ENCODE measurements at places on chromosomes 1 and 21.

- DNase-seq, result no peak
Observed at GRCh38 chr1:161191971-161192370, 6.9 kb downstream of the ADAMTS4 start.

DNA sequence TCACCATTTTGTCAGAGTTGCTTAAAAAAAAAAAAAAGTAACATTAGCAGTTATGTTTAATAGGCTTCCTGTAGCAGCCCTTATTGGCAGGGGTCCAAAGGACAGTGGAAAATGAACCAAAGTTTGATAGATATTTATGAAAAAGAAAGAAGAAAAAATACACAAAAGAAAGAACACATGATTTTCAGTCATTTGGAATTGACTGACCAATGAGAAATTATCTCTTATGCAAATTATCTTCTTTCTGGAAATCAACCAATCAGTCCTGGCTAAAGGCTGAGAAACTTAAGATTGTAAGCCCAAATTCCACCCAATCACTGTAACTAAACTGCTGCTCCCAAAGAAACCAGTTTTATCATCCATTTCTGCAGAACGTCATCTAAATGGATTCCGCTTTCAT lies 282.4 kb downstream of the TM2D1 start:
- no peak for DNase-seq

DNA sequence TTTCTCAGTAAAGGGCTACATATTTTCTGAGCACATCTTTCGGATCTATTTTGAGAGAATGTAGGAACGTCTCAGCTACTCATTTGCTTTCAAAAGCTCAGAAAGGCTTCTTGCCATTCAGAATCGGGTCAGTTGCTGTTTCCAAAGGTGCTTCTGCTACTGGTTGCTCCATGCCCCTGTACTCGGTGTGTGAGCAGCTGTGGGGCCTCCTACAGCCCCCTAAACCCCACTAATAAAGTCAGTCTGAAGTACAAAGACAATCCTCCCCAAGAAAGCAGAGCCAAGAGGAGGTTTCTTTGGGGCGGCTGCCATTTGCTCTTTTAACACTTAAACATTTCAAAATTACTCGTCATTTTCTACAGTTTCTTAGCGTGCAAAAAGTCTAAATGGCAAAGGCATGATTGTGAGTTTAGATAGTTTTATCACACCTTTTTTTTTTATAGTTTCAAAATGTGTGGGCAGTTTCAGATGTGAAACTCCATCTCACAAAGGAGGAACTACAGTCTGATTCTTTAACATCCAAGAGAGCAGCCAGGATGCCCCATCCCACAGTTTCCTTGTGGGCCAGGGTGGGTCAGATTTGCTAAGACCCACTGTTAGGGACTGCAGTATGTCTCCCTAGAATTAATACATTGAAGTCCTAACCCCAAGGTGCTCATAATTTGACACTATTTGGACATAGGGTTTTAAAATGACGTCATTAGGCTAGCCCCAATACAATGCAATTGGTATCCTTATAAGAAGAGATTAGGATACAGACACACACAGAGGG lies 4.1 kb downstream of the RUNX1 start:
- DNase-seq, result no peak

DNA sequence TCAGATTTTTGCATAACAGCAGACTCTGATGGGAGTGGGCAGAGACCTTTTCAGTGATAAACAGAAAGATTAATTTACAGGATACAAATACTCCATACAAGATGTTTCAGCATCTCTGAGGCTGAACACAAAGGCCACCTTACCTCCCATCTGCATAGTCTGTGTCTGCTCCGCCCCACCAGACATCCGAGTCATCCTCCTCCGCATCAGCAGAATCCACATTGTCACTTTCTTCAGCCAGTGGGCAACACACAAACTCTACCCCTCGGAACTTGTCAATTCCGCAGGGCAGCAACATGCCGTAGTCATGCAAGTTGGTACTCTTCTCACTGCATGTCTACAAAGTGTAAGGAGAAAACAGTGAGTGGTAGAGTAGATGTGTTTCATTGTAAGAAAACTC lies 119.7 kb downstream of the APP start:
- DNase-seq, result no peak

DNA sequence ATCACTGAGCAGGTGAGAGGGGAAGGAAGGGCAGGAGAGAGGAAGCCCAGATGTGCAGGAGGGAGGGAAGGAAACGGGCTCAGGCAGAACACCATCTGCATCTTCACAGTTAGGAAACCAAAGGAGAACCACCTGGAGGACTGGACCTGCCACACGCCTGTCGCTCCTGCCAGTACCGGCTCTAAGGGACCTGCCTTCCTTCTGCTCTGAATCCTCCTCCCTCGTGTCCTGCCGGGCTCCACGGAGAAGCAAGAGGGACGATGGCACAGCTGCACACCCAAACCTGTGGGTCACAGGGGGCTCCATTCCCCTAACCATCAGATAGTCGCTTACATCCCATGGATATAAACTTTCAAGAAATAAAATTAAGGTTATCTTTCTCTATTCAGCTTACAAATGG lies 56.1 kb downstream of the TOR1AIP2 start:
- DNase-seq, result no peak

DNA sequence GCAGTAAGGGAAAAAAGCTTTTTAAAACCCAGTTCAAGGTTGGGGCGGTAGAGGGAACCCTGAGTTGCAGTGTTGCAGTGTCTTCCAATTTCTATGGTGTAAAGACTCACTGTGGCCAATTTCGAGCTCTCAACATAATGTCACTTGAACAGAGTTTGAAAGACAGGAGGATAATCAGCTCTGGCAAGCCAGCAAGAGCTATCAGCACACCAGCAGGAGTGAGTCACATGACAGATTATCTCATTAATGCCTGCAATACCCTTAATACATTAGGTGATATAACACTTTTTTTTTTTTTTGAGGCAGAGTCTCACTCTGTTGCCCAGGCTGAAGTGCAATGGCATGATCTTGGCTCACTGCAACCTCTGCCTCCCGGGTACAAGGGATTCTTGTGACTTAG lies 22.8 kb downstream of the SLC9C2 start:
- DNase-seq, result no peak

DNA sequence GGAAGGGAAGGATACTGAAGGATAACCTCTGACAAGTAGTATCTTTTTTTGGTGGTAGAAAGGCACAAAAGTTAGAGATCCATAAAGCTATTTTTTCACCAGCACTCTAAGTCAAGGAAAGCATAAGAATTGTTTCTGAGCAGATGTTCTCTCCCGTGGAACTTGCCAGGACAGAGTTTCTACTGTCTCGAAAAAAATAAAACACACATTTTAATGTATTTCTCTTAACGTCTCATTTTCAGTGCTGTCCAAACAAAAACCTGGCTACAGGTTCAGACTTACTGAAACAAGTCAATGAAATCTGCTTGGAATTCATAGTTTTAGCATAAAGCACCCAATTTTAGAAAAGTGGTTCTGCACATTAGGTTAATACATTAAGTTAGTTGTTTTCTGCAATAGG lies 338.3 kb downstream of the LTN1 start:
- DNase-seq, result no peak

- DNase-seq, result no peak
Observed at GRCh38 chr1:36251794-36252481, 27.7 kb downstream of the THRAP3 start.

DNA sequence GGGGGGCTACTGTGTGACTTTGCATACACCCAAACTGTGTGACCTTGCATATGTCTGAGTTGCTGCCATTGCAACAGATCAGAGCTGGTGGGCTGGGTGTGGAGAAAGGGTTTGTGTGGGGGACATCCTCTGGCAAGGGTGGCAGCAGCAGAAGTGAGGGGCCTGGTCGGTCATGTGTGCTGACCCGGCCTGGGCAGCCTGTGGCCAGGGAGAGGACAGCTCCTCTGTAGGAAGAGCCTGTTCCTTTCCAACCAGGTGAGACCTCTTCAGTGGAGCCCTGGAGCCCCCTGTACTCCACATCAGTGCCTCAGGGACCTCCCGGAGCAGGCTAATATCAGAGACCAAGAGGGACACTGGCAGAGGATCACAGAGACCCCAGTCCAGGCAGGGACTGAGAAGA lies 8.3 kb downstream of the PCSK9 start:
- DNase-seq, result no peak

Data from activated T-helper 9 cell treated with anti-CD3 and anti-CD28 coated beads, Interleukin-2, amount 50 U/mL, for 16 hours (primary cell).